ENCODE measurements at places on chromosomes 16 and 17. TPM values are rescaled to one million over a fixed set of nuclear protein-coding genes. Genes with fewer than 3 reads are reported as not detected.

TUBB3 gene
- total RNA-seq: 1.8 TPM

PDXDC1 gene
- 91.2 TPM for total RNA-seq

FKBP10 gene
- total RNA-seq: not detected

COG7 gene
- total RNA-seq: 18.7 TPM

CSNK1D gene
- total RNA-seq: 333 TPM

PIMREG gene
- not detected for total RNA-seq

LAT gene
- 282 TPM for total RNA-seq

PTX4 gene
- total RNA-seq: not detected

ZNF785 gene
- total RNA-seq: 9.3 TPM

ITGAL gene
- 393 TPM for total RNA-seq

HLF gene
- total RNA-seq: 2.1 TPM

KRTAP1-5 gene
- total RNA-seq: not detected
